ENCODE measurements at places on chromosomes 6 and 20.

DNA sequence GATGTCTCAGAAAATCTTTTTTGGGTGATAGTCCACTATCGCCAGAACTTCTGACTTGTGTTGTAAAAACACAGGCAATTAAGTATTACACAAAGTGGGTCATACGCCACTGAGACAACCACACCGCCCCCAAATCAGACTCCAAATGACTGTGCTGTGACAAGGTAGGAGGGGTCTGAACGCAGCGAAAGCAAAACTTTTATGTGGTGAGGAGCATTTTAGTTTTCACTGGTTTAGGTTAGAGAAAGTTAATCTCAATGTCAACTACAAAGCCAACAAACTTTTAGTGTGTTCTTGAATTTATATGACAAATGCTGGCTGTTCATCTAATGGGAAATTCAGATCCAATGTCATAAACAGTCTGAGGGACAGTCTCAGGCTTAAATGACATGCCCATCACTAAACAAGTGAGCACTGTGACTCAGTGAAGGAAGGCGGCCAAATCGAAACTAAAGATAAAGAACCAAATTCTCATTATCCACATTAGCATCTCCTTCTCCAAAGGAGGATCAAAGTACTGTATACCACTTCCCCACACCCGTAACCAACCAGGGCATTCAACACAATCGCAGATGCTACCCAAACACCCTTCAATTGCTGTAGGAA, 186.7 kb downstream of the GJA10 start:
- peak; percentile 84 for DNase-seq

- no peak for DNase-seq
Measured at GRCh38 chr6:147514831-147515230, 6.3 kb downstream of the SAMD5 start.

GRCh38 chr6:33636655-33637054, 15.5 kb downstream of the ITPR3 start:
- DNase-seq = no peak

- no peak for DNase-seq
Measured at GRCh38 chr6:169880516-169880915, 129.1 kb downstream of the ERMARD start.

DNA sequence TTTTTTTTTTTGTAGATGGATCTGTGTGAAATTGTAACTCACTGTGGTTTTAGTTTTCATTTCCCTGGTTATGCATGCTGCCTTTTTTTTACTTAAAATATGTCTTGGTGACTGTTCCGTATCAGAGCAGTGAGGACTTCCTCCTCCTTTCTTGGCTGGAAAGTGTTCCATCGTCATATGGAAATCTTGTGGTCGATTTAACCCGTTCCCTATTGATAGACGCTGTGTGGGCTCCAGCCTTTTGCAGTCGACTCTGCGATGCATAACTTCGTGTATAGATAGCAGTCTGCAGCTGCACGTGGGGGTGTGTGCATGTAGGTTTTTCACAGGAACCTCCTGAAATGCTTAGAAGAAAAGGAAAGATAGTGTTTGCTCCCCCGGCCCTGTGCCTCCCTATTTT, 28.1 kb upstream of the PNPLA1 start:
- DNase-seq = no peak

- no peak for DNase-seq
Measured at GRCh38 chr6:138428944-138429598, 25.0 kb downstream of the HEBP2 start.

DNA sequence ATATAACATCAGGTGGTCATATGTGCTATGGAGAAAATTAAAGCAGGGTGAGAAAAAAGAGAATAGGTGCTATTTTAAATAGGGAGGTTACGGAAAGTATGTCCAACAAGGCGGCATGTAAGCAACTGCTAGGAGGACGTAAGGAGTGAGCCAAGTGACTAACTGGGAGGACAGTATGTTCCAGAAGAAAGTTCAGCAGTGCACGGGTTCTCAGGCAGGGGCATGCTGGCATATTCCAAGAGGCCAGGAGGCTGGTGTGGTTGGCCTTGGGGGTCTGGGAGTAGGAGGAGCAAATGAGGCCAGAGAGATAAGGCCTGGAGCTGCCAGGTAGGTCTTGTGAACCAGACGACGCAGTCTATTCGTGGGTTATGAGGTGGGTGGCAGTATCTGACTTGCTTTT, 112.4 kb downstream of the ARMC2 start:
- no peak for DNase-seq

- no peak for DNase-seq
Measured at GRCh38 chr6:144855812-144856531, 570.8 kb downstream of the UTRN start.

- DNase-seq = no peak
Measured at GRCh38 chr20:62267543-62267942, 29.2 kb downstream of the OSBPL2 start.

DNA sequence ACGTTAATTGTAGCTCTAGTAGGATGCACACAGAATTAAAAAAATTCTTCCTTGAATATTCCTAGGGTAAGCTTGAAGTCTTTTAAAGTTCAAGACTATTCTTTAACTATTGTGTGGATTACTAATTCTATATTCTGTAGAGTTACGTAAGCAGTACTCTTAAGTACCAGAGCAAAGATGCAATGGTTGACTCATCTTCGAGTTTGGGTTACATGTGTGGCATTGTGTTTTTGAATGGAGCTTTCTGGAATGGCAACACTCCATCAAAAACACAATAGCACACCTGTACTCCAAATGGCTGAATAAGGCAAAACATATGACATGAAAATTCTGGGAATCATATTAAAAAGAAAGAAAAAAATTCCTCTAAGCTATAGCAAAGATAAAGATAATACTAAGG, 33.5 kb upstream of the CEP162 start:
- DNase-seq = no peak

DNA sequence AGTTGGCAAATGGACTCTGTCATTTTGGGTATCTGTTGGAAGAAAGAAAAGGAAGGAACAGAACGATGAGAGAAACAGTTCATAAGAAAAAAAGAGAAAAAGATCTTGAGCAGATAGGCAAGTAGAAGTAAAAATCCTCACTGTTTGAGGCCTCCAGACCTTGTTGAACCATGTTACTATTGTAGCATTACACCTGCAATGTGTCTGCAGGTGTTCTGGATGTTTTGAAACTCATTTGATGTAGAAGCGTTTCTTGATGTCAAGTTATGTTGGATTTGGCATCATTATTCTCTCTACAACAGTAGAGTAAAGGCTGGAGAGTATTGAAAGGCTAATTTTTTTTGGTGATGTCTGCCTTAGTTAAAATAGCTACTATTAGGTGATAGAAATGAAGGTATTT, 108.7 kb downstream of the CARMIL1 start:
- DNase-seq = no peak

DNA sequence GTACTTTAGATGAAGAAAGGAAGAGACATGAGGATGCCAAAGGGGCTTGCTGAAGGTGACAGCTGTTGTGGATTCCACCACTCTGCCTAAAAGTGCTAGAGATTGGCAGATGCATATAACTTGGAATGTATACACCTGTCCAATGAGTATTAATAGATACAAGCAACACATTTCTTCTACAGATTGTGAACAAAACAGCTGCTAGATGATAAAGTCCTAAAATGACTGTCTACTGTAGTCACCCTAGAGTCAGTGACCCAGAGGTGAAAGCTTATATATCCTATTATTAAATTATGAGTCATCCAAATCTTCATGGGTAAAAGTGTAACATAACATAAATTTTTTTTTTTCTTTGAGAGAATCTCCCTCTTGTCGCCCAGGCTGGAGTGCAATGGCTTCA, 5.2 kb downstream of the RNF217 start:
- DNase-seq = no peak

DNA sequence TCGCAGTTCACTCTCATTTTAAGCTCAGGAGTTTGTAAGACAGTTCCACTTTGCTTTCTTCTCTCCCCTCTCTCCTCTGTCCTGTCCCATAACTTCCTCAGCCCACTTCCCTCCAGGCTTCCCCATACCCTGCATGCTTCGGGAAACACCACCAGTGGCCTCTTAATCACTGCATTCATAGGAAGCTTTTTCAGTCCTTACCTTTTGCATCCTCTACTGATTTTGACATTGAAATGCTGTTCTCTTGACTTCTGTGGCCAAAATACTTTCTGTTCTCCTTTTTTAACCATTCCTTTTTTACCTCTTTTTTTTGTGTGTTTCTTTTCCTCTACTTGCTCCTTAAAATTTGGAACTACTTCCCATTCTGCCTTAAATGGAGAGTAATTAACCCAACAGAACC, 69.7 kb downstream of the HIVEP1 start:
- no peak for DNase-seq

GRCh38 chr6:138310294-138310693, 67.4 kb upstream of the SMIM28 start:
- no peak for DNase-seq

Data from activated naive CD4-positive, alpha-beta T cell treated with Interleukin-2 at 50 U/mL for 16 hours (primary cell).